Activated CD4-positive, CD25-positive, alpha-beta regulatory T cell treated with anti-CD3 and anti-CD28 coated beads, Interleukin-2, amount 50 U/mL, for 24 hours (primary cell): ENCODE measurements at places on chromosomes 13 and 19.

DNA sequence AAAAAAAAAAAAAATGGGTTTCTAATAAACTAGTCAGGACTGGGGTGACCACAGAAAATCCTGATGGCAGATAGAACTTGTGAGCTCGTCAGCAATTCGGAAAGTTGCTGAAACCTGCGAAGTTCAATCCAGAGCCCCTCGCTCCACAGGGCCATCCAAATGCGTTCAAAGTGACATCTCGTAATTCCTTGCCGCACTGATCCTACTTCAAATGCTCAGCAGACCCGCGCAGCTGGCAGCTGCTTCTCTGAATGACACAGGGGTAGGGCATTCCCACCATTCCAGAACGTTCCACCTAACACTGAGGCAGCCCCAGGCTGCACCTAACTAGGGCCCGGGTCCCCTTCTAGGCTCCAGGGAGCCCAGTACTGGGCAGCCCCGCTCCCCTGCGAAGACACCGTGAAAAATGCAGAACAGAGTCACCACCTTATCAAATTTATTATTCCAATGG lies 4.8 kb upstream of the DAPK3 start:
- ATAC-seq, result no peak

- ATAC-seq, result peak; percentile 1
Observed at GRCh38 chr19:48363500-48363809, 285 bp downstream of the TMEM143 start.

GRCh38 chr13:60226507-60226906 lies 62.8 kb upstream of the DIAPH3 start:
- no peak for ATAC-seq

DNA sequence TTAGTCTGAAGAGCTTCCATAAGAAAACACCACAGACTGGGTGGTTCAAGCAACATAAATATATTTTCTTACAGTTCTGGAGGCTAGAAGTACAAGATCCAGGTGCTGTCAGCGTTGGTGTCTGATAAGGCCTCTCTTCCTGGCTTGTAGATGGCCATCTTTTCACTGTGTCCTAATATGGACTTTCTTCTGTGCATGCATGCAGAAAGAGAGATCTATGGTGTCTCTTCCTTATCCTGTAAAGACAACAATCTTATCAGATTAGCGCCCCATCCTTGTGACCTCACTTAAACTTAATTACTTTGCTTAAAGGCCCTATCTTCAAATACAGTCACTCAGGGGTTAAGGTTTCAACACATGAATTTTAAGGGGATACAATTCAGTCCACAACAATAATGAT lies 14.1 kb upstream of the NDFIP2 start:
- no peak for ATAC-seq

DNA sequence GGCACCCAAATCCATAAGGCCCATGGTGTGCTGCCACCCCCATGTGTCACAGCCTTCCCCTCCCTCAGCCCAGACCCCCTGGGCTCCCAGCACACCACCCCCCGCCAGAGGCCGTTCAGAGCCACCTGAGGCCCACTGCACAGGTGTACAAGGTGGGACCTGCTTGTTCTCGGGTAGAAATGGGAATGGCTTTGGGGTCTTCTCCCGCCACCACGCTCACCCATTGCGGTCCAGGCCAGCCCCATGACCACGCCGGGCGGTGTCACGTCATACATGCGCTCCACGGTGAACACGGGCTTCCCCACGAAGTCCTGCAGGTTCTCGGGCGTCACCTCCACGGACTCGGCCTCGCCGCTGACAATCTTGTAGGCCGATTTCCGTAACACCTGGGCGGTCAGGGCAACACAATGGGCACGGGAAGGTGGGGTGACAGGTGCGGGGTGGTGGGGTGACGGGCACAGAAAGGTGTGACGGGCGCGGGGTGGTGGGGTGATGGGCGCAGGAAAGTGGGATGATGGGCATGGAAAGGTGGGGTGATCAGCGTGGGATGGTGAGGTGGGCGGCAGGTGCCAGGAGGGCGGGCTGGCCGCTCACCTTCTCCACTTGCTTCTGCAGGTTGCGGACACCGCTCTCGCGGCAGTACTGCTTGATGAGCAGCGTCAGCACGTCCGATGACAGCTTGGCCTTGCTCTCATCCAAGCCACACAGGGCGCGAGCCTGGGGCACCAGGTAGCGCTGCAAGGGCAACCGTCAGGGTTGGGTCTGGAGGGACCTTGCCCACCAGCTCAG lies 4.3 kb downstream of the RPL36 start:
- no peak for ATAC-seq

DNA sequence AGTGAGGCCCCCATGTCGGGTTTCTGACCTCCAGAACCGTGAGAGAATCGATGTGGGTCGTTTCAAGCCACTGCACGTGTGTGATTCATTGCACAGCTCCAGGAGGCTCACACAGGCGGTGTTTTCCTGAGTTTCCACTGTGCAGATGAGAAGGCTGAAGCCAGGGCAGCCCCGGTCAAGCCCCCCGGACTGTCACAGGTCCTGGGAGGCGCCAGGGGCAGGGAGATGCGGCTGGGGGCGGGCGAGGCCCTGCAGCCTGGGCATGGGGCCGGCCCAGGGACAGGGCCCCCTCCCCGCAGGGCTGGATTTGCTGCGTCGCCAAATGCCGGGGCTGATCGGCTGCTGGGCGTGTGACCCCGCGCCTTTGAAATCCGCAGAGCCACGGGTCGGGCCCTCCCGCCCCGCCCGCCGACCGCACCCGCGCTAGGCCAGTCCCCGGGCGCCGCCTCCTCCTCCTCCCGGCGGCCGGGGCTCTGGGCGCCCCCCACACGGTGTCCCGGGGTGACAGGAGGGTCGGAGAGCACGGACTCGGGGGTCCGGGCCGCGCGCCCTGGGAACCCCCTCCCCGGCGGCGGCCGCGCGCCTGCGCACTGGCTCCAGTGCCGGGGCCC lies 9.9 kb upstream of the MKNK2 start:
- ATAC-seq, result peak; percentile 54

- no peak for ATAC-seq
Observed at GRCh38 chr19:27966390-27966816, 1246.5 kb downstream of the UQCRFS1 start.

DNA sequence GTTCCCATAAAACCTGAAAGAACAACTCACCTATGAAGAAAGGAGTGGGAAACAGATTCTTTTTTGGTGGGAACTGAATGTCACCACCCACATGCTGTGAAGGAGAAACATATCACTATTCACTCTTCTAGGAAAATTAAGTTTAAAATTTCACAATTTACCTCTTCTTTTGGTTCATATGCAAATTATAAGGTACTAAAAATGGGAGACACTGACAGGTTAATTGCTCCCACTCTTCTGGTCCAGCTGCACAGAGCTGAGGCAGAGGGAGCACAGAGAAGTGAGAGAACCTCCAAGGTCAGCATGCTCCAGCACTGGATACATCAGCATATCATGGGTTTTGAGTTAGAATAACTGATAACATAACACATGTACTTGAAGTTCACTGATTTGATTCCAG lies 186.9 kb downstream of the FGF14 start:
- no peak for ATAC-seq

GRCh38 chr19:42051166-42052115 lies 18.6 kb downstream of the GRIK5 start:
- peak; percentile 91 for ATAC-seq

DNA sequence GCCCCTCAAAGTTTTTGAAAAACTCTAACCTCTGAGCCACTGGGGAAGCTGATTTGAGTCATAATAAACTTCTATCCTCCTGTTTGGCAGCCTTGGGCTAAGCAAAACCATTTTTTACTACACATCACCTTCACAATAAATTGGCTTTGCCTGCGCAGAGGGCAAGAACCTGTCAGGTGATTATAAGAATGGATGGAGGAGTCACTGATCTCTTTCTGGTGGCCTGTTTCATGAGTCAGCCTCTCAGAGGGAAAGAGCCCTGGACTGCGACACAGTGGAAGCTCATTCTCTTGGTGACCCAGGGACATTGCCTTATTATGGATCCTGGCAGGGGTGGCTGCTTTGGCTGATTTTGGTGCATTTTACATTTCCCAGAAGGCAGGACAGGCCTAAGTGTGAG lies 17.5 kb upstream of the PSG9 start:
- no peak for ATAC-seq

- ATAC-seq, result no peak
Observed at GRCh38 chr13:79631051-79631659, 150.2 kb downstream of the NDFIP2 start.

DNA sequence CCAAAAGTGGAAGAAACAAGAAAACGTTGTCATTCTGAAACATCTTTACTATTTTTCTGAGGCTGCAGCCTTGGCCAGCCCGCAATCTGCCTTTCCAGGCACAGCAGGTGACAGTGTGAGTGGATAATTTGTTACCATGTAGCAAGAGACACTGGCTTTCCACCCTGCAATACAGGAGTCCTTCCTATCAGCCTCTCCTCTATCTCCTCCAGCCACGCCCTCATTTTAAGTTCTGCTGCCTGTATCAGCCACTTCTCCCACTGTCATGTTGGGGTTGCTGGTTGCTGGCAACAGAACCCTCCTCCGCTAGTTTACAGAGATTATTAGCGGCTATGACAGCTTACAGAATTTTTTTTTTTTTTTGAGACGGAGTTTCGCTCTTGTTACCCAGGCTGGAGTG lies 7.7 kb upstream of the LGALS7 start:
- ATAC-seq, result no peak

DNA sequence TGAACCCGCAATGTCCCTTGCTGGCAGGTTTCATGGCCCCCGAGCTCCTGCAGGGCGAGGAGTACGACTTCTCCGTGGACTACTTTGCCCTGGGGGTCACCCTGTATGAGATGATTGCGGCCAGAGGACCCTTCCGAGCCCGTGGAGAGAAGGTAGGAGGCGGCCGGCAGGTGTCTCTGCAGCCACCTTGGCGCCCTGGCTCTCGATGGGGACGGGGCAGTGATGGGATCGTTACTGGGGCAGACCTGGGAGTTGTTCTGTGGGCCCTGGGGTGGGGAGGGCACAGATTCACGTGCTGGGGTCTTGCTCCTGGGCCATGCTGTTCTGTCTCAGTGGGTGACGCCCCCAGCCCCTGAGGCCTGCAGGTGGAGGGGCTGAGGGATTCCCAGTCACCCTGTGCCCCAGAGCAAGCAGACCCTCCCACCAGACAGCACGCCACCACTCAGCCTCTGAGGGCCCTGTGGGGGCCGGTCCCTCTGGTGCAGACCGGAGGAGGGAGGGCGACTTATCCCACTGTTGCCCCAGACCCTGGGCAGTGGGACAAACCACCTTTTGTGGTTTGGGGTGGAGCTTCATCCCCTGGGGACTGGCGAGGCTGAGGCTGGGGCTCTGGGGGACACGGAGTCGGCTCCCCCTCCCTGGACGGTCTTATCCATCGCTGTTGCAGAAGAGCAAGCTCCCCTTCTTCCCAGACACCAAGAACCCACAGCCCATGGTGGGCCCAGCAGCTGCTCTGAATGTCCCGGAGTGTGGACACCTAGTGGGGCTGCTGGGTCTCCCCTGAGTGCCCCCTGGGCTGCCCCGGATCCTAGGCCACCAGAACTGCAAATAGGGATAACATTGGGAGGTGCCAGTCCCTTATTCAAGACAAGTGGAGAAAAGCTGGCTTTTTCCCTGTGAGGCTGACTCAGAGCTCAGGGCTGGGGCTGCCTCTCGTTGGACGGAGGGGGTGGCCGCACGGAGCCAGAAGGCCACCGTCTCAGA lies 27.5 kb upstream of the TMEM255B start:
- no peak for ATAC-seq

DNA sequence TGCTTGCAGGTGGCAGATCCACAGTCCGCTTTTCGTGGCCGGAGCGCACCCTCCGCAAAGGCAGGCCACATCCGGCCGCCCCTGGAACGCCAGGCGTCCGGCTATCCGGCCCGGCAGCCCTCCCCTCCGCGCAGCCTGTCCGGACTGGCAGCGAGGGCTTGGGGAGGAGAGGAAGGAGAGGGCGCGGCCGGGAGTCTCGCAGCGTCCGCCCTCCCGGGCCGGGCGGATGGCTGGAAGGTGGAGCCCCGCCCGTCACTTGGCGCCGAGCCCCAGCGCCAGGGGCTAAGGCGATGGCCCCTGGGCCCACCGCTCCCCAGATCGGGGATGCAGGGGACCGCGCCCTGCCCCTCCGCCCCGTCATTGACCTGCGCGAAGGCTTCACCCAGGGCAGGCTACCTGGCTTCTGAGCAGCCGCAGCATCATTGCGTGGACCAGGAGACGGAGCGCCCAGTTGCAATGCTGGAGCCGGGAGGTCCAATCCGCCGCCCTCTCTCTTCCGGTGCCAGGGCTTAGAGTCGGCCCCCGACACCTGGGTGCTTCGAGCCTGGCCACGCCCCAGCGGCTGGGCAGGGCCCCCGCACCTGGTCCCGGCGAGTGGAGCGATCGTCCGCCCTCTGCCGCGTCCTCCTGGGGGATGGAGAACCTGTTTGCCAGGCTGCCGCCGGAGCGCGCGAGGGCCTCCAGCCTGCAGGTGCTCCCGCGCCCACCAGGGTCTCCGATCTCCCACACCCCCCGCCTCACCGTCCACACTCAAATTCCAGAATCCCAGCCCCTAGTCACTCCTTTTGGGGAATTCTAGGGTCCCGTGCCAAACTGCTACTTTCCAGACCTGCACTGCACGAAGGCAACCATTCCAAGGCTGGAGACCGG lies at the start of gene FUT1:
TSS of gene FUT1 (minus strand) at position 146 of the 870 bp plus-strand sequence. CDS start 1,360 bp downstream, outside the sequence.
- ATAC-seq, result peak; percentile 63

- peak; percentile 63 for ATAC-seq
Observed at GRCh38 chr19:29858000-29858596, 46.3 kb downstream of the CCNE1 start.

DNA sequence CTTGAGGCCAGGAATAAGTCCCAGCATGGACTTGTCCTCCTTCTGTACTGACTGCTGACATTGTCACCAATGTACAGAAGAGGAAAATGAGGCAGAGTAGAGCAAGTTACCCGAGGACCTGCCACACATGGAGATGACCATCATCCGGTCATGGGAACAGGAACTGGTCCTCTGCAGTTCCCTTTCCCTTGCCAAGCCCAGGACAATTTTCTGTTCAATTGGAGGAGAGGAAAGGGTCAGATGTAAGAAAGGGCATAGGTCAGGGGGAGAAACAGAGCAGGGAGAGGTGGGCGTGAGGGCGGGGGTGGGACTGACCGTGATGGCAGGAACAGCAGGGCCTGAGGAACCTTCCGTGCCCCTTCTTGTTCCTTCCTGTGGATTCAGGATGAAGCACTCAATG lies 18.6 kb downstream of the PHLDB3 start:
- ATAC-seq, result no peak

DNA sequence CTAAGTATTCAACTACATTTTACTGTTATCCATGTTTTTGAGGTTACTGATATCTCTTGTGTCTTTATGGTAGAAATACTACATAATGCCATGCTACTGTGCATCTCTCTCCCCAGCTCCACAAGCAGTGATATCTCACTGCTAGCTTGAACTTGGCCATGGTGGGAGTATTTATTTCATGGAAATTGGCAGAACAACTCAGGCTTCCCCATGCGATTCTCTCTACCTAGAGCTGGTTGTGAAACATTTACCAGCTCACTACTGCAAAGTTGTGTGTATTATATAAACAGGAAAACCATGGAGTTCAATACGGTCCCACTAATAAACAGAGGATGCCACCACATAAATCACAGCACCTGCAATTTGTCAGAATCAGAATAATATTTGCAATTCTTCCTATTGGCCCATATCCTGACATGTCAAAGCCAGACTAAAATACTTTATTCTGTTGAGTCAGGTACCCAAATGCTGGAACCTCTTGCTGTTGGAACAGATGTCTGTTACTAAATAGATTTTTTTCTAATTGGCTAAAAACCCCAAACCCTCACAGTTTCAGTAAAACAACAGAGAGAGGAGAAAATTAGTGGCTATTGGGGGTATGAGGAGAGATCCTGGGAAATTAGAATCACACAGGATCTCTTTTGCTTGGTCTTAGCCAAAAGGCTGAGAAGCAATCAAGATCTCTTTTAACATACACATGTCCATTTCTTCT lies 91.4 kb upstream of the SLC10A2 start:
- ATAC-seq, result no peak
